Stimulated activated CD4-positive, alpha-beta T cell treated with anti-CD3 and anti-CD28 coated beads, Interleukin-4, amount 100 ng/mL, for 4 hours (primary cell): ENCODE measurements at places on chromosomes 13 and 19.

GRCh38 chr13:99002172-99002710 lies 24.4 kb upstream of the DOCK9 start:
- no peak for DNase-seq

DNA sequence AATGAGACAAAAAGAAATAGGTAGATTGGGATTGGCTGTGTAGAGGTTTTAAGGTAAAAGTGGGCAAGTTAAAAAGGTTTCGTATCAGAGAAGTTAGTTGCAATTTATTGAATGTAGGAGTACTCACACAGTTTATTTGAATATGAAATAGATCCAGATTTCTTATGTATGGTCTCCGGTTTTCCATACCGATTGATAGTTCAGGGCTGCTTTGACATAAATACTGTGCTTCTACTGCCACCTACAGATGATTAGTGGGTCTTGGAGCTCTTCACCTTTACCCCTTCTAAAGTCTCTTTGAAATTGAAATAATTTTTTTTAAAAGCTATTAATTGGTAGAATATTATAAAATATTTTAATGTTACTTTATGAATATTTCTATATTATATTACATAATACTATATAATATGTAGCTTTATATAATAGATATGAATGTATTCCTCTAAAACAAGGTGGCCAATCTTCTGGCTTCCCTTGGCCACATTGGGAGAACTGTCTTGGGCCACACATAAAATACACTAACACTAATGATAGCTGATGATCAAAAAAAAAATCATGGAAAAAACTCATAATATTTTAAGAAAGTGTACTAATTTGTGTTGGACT lies 7.7 kb upstream of the GPR18 start:
- no peak for DNase-seq

DNA sequence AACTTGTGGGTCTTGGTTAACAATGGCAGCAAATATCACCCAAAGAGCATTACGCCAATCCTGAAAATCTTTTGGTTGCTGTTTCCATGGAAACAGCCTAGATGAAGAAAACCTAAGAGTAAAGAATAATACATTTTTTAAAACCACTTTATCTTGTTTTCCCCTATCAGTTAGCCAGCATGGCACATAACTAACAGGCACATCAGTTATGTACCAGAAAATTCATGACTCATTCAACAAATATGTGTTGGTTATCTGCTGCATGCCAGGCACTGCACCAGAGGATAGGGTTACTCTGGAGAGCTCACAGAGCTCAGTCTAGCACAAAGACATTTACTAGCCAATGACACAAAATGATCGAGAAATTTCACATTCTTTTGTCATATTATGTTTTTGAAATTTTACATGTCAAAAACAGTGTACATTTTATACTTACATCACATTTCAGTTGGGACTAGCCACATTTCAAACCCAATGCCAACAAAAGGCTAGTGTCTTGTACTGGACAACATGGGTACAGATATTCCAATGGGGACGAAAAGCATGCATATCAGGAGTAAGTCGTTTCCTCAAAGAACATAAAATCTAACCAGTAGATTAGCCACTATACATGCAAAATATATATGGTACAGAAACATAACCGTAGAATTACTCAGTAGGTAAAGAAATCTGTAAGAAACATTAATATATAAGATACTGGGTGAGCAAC lies 20.3 kb downstream of the LNX2 start:
- DNase-seq: no peak

GRCh38 chr19:10631874-10632273 lies 6.5 kb downstream of the SLC44A2 start:
- no peak for DNase-seq

DNA sequence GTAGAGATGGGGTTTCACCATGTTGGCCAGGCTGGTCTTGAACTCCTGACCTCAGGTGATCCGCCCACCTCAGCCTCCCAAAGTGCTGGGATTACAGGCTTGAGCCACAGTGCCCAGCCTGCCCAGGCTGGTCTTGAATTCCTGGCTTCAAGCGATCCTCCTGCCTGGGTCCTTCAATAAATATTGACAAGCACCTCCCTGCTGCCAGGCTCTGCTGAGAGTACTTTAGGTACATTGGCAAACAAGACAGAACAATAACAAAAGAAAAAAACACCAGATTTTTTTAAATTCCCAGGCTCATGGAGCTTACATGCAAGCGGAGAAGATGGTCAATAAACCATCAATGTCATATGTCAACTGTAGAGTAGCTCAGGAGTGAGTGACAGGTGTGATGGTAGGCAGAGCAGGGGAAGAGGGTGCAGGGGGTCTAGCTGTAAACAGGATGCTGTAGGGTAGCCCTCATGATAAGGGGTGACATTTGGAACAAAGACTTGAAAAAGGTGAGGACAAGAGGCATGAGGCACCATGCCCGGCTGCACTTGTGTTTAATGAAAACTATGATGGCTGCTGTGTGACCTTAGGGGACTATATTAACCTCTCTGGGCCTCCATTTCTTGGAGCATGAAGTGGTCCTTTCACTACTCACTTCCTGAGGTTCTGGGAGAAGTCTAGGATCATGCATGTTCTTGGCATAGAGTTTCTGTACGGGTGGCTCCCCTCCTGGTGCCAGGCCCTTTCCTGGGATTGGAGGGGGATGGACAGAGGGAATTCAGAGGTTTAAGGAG lies 19.6 kb downstream of the SULT2B1 start:
- DNase-seq: no peak

DNA sequence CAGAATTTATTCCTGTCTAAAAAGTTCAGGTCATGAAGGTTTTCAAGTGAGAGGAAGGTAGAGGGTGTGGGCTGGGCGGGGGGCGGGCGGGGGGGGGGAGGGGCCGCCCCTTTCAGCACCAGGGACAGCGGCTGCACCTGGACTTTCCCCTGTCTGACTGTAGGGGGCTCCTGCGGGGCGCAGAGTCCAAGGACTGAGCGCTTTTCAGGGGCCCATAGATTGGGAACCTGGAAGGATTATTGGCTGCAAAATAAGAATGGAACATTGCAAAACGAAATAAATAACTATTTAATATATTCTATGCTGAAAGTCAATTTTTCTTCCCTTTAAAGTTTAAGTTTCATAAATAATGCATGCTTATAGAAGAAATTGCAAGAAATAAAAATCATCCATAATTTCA lies 8.9 kb upstream of the CYP4F3 start:
- no peak for DNase-seq
